Omental fat pad (tissue), 4 donors: ENCODE measurements at places on chromosomes 7 and 10.

DNA sequence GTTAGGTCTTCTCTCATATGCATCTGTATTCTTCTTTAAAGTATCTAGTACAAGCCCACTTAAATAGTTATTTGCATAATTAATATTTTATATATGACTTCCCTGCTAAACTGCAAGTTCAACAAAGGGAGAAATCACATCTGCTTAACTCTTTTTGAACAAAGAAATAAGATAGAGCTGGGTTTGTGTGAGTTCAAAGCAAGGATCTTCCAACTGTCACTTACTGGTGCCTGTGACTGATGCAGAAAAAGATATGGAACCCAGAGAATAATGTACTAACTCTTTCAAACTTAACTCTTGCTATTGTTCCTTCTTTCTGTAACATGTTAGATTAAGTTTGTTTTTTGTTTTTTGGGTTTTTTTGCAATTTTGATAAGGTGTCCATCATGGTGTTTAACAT is 71.3 kb upstream of the SP4 start:
- no peak for DNase-seq

- no peak for DNase-seq
Observed at GRCh38 chr7:132450188-132450587, 126.1 kb downstream of the PLXNA4 start.

GRCh38 chr10:131818510-131819234 is 82.1 kb upstream of the PPP2R2D start:
- DNase-seq: no peak

- DNase-seq: no peak
Observed at GRCh38 chr7:95027234-95027872, 120.0 kb downstream of the PPP1R9A start.

- no peak for DNase-seq
Observed at GRCh38 chr7:106827626-106828025, 37.5 kb upstream of the PIK3CG start.
